Glomerular endothelial cell (primary cell): ENCODE measurements at places on chromosomes 1 and 21. TPM values are rescaled to one million over a fixed set of nuclear protein-coding genes. Genes with fewer than 3 reads are reported as not detected.

PADI2 gene
- 0.18 and 1.3 TPM in 2 replicates for total RNA-seq

AADACL3 gene
- total RNA-seq = not detected in 2 replicates

CFAP74 gene
- total RNA-seq = not detected in 2 replicates

CRYBG2 gene
- under 0.01 TPM in 1 of 2 replicates, not detected in the other for total RNA-seq

C1orf167 gene
- total RNA-seq = not detected in 2 replicates

F5 gene
- not detected in 2 replicates for total RNA-seq

ITLN2 gene
- total RNA-seq = not detected in 2 replicates

TSSK3 gene
- 0.47 TPM in 1 of 2 replicates, not detected in the other for total RNA-seq

RORC gene
- total RNA-seq = not detected in 2 replicates

ABCG1 gene
- 29.5 and 66.0 TPM in 2 replicates for total RNA-seq

ESRRG gene
- 0.23 and 0.44 TPM in 2 replicates for total RNA-seq

AKNAD1 gene
- total RNA-seq = 1.4 TPM in 1 of 2 replicates, not detected in the other

NID1 gene
- 195 and 321 TPM in 2 replicates for total RNA-seq

PLCH2 gene
- total RNA-seq = 0.47 TPM in 1 of 2 replicates, not detected in the other

KCNA3 gene
- total RNA-seq = not detected in 2 replicates

MYCL gene
- total RNA-seq = 2.5 and 3.3 TPM in 2 replicates

LAMC2 gene
- total RNA-seq = 132 and 173 TPM in 2 replicates

LAX1 gene
- total RNA-seq = 0.12 TPM in 1 of 2 replicates, not detected in the other

SPRR2F gene
- total RNA-seq = not detected in 2 replicates

LCE2D gene
- not detected in 2 replicates for total RNA-seq

ADARB1 gene
- 19.7 and 29.8 TPM in 2 replicates for total RNA-seq

RIMS3 gene
- under 0.01 and 0.15 TPM in 2 replicates for total RNA-seq
